NCI-H2081 treated with DMSO at 0.1 percent for 48 hours (cell line): ENCODE measurements at places on chromosomes 16 and 17.

GRCh38 chr16:78196502-78196901 is 97.0 kb downstream of the WWOX start:
- DNase-seq, result peak; percentile 4

DNA sequence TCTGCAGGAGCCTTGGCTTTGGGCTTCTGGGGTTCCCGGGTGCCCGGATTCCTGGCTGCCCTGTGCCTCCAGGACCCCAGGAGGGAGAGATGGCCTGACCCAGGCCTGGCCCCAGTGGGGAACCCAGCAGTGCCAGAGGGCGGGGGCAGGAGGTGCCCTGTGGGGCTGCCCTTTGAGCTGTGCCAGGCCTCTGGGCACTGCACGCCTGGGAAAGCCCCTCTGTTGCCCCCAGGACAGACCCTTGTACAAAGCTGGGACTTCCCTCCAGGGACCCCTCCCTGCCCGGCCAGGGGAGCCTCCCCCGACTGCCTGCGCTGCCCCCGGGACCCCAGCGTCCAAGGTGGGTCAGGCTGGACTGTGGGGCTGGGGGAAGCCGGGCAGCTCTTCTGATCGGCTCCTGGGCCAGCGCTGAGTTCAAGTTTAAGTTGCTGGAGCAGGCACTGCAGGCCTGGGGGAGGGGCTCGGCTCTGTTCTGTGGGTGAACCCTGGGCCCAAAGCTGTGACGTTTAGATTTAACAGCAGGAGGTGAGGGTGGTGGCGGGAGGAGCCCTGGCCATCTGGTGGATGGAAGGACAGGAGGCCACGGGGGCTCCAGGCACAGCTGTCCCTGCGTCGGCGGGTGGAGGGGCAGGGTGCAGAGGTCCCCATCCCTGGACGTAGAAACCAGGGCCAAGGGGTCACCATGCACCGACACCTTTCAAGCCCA is 27.6 kb upstream of the C1QTNF8 start:
- no peak for DNase-seq

DNA sequence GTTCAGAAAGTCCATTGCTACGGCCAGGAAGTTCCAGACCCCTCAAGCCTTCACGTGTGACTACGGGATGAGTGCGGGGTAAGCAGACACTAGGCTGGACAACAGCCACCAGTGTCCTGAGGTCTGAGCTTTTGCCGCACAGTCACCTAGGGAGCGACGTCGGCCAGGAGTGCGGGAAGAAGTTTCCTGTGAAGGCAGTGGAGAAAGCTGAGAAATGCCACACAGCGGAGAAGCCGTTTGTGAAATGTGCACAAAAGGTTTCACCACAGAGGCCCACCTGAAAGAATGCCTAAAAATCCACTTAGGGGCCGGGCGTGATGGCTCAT is 47.4 kb downstream of the SHCBP1 start:
- DNase-seq, result no peak

DNA sequence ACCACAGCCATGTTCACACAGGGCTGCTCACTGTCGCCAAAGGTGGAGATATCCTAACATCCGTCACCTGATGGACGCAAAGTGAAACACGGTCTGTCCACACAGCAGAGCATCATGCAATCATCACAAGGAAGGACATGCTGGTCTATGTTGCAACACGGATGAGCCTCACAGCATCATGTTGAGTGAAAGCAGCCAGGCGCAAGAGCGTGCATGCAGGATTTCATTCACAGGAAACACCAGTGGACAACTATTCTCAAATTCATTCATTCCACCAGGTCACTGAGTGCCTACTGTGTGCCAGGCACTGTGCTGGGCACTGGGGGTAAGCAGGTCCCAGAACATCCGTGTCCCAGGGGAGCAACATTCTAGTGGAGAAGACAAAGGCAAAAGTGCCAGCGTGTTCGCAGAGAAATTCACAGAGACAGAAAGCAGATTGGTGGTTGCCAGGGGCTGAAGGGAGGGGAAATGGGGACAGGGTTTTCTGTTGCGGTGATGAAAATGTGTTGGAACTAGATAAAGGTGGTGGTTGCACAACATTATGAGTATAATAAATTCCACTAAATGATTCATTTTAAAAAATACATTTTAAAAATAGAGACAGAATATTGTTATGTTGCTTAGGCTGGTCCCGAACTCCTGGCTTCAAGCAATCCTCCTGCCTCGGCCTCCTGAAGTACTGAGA is 22.7 kb upstream of the KCNJ12 start:
- no peak for DNase-seq

GRCh38 chr17:28763804-28764266 is 20.0 kb downstream of the TRAF4 start:
- DNase-seq, result no peak

GRCh38 chr17:80704381-80704819 is 159.8 kb downstream of the RPTOR start:
- DNase-seq, result no peak

DNA sequence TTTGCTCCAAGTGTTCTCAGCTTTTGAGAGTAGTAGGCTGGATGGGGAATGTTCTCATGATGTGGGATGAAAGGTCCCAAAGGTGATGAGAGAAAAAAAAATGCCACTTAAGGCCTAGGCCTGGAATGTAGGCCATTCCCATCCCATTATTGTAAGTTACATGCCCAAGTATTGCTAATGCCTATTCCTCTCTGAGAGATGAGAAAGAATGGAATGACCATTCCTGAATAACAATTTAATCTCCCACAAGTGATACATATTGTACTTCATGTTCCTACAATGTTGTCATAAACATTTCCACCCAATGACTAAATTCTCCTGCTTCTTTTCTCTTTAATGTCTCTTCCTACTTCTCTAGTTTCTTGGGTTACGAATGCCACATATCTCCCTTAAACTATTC is 102.8 kb upstream of the KCNJ16 start:
- DNase-seq, result no peak

DNA sequence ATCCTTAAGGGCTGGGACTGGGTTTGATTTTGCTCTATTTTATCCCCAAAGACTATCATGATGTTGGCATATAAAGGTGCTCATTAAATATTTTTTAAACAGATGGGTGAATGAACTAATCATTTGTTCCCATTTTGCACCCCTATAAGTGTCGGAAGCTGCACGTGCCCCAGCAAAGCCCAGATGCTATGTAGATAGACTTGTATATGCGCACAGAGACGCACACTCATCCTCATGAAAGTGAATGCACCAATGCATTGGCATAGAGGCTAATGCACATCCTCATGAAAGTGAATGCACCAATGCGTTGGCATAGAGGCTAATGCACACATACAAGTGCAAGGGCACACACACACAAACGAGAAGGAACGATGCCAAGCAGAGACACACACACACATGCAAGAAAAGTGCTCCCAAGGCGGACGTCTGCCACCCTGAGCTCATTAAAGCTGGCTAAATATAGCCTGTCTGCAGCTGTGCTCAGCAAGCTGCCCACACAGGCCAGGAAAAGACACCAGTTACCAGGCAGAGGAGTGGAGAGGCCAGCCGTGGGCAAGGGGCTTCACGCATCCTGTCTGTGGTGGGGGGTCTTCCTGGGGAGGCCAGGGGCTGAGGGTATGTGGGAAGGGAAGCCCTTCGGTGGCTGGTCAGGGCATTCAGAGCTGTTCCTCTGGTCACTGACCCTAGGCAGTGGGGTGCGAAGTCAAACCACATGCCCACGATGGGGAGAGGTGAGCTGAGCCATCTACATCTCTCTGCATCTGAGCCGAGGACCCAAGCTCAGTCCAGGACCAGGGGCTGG is 52.6 kb downstream of the PIMREG start:
- DNase-seq, result no peak

DNA sequence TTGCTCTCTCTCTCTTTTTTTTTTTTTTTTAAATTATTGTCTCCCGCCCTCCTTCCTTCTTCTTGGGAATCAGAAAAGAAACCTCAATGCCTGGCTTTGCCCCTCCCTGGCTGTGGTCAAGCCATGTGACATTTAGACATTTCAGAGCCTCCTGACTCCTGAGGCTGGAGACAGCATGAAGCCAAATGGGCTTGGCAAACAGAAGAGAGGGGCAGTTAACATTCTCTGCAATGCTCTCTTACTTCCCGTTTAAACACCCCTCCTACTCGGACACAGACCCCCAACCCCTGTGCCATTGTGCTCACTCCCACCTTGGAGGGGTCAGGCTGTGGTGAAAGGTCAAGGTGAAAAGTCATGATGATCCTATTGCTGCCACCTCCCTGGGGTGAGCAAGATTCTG is 14.7 kb upstream of the MEOX1 start:
- DNase-seq, result no peak

- no peak for DNase-seq
These were observed 98.4 kb downstream of the ADCY9 start for GRCh38 chr16:4017807-4018206.

DNA sequence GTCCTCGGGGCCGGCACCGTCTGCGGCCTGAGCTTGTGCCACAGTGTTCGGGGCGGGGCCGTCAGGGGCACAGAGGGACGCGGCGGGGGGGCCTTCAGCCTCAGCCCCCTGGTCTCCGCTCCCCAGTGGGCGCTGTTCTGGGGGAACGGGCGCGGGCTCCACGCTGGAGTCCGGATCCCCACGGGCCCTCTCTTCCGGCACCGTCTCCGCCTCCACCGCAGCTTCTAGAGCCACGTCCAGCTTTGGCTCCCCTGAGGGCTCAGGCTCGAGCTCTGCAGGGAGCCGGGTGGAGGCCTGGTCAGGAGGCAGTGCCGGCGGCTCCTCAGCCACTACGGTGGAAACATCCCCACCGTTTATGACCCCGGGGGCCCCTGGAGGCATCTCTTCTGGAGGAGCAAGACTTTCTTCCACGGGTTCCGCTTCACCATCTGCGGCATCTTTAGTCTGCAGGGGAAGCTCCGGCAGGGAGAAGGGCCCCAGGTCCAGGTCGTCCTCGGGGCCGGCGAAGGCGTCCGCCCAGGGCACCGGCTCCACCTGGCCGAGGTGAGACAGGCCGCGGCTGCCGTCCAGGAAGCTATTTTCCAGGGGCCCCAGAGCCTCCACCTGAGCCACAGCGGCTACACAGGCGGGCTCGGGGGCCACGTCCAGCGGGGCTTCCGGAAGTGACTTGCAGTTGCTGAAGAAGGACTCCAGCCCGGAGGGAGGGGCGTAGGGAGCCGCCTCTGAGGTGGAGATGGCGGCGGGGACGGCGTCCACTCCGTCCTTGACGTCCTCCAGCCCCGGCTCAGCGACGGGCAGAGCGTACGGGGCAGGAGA is 62.4 kb downstream of the ZNF778 start:
- DNase-seq, result no peak

GRCh38 chr17:7646457-7646856 is 4.3 kb upstream of the ATP1B2 start:
- DNase-seq, result no peak

- DNase-seq, result no peak
These were observed 36.3 kb downstream of the WWP2 start for GRCh38 chr16:69798466-69798865.

DNA sequence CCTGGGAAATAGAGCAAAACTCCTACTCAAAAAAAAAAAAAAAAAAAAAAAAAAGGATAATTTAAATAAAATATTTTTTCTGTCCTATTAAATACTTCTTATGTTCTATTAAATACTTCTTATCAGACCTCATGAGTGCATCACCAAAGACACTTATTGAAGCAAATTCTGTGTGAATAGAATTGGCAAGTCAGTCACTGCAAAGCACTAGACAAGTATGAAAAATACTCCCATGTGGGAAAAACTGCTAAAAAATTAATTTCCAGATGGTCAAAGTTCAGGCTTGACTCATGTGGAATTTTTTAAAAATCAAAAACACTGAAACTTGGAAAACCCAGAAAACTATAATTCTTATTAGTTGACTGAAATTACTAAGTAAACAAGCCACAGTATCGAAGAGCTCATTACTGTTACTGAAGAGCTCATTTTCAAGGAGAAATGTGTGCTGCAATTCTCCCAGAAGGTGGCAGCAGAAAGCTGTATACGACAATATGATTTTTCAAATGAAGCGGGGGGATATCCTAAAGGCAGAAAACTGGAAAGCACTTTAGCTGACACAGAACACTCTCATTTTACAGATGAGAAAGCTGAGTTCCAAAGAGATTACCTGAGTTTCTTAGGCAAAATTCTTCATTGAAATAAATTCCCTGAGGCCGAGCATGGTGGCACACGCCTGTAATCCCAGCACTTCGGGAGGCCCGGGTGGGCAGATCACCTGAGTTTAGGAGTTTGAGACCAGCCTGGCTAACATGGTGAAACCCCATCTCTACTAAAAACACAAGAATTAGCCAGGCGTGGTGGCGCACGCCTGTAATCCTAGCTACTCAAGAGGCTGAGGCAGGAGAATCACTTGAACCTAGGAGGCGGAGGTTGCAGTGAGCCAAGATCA is 15.9 kb upstream of the FBXO47 start:
- peak; percentile 52 for DNase-seq

GRCh38 chr17:2174468-2175293 is 119.8 kb downstream of the HIC1 start:
- no peak for DNase-seq

GRCh38 chr16:51989637-51990230 is 557.2 kb downstream of the TOX3 start:
- DNase-seq, result no peak

- no peak for DNase-seq
These were observed 17.7 kb downstream of the FOXL1 start for GRCh38 chr16:86595983-86596605.

DNA sequence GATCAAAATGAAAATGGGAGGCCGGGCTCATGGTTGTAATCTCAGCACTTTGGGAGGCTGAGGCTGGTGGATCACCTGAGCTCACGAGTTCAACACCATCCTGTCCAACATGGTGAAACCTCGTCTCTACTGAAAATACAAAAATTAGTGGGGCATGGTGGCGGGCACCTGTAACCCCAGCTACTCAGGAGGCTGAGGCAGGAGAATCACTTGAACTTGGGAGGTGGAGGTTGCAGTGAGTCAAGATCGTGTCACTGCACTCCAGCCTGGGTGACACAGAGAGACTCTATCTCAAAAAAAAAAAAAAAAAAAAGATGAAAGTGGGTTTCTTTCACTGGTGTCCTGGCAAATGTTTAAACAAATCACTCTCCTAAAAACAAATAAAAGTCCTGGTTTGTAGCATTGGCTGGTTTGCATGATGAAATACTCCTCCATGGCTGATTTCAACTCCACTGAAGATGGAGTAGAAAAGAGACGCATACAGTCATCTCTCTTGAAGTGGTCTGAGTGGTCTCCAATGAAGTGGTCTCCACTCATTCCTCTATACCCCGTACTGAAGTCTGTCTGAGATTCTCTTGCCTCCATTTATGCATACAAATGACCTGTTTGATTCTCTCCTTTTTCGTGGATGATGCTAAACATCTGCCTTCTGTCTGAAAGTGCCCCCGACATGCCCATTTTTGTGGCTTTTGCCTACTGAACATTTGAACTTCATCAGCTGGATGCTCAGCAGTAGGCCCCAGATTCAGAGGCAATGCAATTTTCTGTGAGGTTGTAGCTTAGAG is 153.0 kb upstream of the FAM20A start:
- no peak for DNase-seq

GRCh38 chr17:62160816-62161215 is 95.7 kb upstream of the MED13 start:
- no peak for DNase-seq

- DNase-seq, result no peak
These were observed 65.2 kb downstream of the SRCIN1 start for GRCh38 chr17:38540514-38541045.

DNA sequence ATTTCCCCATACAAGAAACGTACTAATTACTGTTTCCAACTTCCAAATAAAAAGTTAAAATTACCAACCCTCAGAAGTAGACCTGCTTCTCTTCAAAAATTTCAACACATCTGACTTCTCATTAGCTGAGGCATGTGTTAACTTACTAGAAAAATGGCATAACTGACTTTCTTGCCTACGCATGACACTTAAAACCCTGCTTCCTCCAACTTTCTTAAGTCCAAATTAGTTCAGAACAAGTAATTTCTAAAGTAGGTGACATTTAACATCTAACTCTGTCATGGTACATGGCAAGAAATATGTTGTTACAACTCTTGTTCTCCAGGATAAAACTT is 6.7 kb downstream of the USP7 start:
- DNase-seq, result no peak

- no peak for DNase-seq
These were observed 341.7 kb downstream of the C16orf95 start for GRCh38 chr16:86975445-86975844.
